ENCODE measurements at places on chromosomes 7 and 10. TPM values are rescaled to one million over a fixed set of nuclear protein-coding genes. Genes with fewer than 3 reads are reported as not detected.

ZPBP gene
- total RNA-seq: 0.13 TPM

KIAA1217 gene
- total RNA-seq: 18.9 TPM

- DNase-seq: no peak
Observed at GRCh38 chr10:3955955-3956617, 171.1 kb upstream of the KLF6 start.

TAS2R40 gene
- not detected for total RNA-seq

DNA sequence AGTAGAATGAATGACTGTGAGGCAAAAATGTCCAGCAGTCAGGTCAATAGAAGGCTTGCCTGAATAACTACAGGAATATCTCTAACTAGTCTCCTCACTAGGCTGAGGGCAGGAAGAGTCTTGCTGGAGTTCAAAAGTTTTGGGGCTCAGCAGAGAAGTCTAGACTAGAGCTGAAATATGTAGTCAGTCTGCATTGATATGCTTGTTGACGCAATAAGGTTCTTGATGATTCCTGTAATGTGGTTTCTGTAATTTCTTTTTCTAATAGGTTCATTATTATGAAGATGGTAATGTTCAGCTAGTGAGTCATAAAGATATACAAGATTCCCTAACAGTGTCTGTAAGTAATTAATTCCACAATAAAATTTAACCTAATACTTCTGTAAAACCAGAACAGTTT, 41.5 kb upstream of the ST7 start:
- DNase-seq: no peak

NACAD gene
- total RNA-seq: 4.9 TPM

SLC26A5 gene
- total RNA-seq: not detected

KIAA1549 gene
- 5.8 TPM for total RNA-seq

DNA sequence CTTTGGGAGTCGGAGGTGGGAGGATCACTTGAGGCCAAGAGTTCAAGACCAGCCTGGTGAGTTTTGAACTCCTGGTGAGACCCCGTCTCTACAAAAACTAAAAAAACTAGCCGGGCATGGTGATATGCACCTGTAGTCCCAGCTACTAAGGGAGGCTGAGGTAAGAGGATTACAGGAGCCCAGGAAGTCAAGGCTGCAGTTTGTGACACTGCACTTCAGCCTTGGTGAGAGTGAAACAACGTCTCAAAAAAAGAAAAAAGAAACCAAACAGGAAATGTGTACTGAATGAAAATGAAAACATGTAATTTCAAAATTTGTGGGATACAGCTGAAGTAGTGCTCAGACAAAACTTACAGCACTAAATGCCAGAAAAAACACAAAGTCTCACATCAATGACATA, 7.6 kb downstream of the ARHGAP12 start:
- DNase-seq: no peak

GPR146 gene
- total RNA-seq: 0.21 TPM

PRSS37 gene
- total RNA-seq: not detected

DNA sequence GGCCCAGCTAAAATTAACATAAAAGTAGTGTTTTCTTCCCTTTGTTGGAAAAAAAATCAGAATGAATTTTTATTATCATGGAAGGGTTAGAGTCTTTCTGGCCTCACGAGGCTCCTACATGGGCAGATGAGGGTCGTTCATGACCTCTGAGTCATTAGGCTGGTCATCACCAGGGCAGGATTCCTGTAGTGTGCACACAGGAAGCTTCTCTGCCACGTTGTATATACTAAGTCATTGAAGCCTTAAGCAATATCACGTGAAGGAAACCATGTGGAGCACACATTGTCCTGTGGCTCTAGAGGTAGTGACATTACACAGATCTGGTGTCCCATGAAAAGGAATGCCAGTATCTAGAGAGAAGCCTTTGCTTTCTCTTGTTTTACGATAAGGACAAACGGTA, 84.7 kb upstream of the C1QL3 start:
- DNase-seq: no peak

SPACDR gene
- not detected for total RNA-seq

GRCh38 chr10:484441-484924, 205.0 kb downstream of the DIP2C start:
- no peak for DNase-seq

TMEM176A gene
- total RNA-seq: 18.9 TPM

SAMD9L gene
- 0.79 TPM for total RNA-seq

DNA sequence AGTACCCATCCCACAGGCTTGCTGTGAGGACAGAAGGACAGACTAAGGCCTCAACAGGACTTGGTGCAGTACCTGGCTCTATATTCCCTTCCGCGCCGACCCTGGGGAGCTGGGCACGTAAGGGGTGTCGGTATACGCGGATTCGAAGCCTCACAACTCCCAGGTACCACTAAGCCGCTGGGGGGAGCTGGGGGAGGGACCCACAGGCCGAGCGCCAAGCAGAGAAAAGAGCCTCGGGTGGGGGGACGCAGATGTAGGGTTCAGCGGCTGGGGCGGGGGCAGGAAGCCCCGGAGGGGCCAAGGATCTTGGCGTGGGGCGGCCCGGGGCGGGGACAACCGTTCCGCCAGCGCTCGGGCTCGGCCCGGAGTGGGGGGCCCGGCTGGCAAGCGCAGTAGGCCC, 126.4 kb upstream of the ZNF746 start:
- no peak for DNase-seq

DNA sequence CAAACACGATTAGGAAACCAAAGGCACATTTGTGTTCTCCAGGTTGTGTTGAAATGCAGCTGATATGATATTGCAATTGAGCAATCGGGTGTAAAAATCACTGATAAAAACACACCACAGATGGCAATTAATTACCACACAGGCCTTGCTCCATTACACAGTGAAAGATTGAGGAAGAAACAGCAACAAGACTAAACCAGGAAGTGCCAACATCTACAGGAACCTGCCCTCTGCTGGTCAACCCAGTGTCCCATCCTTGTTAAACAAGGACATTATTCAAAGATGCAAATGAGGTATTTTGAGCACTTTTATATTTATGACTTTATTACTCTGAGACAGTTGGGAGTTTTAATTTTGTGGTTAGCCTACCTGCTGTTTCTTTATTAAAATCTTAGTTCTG, 765.6 kb upstream of the GHITM start:
- no peak for DNase-seq

DNA sequence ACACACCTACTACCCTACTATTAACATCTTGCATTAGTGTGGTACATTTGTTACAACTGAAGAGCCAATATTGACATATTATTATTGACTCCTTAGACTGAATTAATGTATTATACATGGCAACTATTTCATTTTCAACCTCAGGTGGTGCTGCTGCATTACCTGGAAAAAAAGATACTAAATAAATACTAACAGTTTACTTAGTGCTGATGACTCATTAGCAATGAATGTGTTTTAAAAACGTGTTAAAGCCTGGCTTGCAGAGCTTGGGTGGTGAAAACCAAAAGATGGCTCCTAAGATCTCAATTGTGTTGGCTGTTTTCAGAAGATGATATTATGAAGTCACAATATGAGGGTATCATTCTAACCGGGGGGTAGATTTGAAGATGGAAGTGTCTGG, 34.8 kb downstream of the CFAP43 start:
- peak; percentile 12 for DNase-seq

CPN1 gene
- 0.07 TPM for total RNA-seq

DNA sequence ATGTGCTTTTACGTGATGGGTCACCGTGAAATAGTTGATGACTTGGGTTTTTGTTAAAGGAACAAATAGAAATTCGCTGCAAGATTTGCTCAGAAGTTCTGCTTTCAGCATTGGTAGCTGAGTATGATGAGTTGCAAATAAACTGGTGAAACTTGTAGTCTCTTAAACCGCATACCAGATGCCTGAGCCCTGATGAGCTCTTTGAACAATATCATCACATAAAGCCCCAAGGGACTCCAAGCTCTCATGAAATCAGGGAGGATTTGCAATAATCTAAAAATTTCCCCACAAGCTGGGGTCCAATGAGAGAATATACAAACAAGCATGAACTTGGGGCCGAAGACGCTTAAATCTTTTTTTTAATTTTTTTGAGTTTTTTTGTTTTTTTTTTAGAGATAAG, 312.4 kb downstream of the CALN1 start:
- DNase-seq: no peak

DNA sequence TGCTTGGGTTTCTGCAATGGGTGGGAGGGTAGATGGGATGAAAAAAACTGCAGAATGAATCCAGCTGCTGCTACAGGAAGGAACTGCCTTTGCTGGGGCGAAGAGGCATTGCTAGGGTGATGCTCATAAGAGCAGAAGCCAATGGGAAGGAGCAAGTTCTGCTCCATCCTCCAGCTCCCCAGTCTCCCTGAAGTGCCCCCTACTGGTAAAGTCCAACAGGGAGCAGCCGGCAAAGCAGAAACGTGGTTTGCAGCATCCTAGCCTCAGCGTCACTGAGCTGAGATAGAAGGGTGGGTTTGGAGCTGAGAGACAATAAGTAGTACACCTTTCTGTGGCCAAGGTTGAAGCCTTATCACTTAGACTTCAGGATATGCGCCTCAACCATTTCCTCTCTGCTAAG, 220.5 kb downstream of the CCSER2 start:
- no peak for DNase-seq

CISD1 gene
- total RNA-seq: 17.0 TPM

DNA sequence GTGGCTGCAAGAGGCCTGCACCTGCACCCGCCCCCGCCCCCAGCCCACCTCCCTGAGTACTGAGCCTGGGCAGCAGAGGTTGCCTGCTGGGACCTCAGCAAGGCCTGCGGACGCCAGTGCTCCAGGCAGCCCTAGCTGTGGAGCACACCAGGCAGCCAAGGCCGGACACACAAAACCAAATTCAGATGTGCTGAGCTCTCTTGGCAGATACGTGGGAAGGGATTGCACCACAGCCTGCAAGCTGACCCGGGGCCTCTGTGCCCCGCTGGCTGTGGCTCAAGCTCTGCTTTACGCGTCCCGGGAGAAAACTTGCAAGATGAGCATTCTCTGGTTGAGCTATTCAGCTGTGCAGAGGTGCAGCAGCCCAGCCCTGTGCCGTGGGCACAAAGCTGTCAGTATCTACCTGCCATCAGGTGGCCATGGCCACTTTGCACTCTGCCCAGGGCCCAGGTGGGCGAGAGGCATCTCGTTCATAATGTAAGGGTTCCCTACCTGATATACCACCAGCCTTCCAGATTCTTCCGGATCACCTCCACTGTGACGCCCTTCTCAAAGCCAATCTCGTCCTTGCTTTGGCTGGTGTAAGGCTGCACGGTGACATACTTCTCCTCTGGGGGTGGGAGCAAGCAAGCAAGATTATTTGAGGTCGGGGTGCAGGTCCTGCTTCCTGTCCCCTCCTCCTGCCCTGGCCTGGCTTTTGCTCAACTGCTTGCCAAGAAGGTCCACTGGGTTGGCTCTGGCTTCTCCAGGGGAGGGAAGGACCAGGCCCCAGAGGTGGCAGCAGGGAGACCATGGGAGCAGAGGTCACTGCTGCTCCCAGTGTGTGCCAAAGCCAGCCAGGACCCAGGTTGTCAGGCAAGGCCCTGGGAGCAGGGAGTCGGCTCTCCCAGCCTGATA, 123.4 kb downstream of the NEURL1 start:
- no peak for DNase-seq

GRCh38 chr7:23356726-23357125, 57.6 kb downstream of the MALSU1 start:
- DNase-seq: no peak

- DNase-seq: no peak
Observed at GRCh38 chr7:98571986-98572385, 45.1 kb upstream of the NPTX2 start.

SVIL gene
- total RNA-seq: 67.0 TPM

Data from kidney epithelial cell (primary cell).